ENCODE measurements at places on chromosomes 7 and 10. TPM values are rescaled to one million over a fixed set of nuclear protein-coding genes. Genes with fewer than 3 reads are reported as not detected.
A peak's percentile ranks its signal among the peaks of the same experiment; 100 is the strongest.

- no peaks in the 10 kb centered on the region for H3K36me3 ChIP-seq
- H3K27ac ChIP-seq, result no peak overlapping the region
- H3K4me3 ChIP-seq, result no peak overlapping the region
- no peak for DNase-seq
Observed at GRCh38 chr10:61066661-61067344, 122.8 kb upstream of the RHOBTB1 start.

The ARHGAP22 gene
- not detected for total RNA-seq

- no peaks in the 10 kb centered on the region for H3K36me3 ChIP-seq
- DNase-seq, result no peak
- H3K27me3 ChIP-seq, result peaks cover 12% of the 10 kb centered on the region
- no peaks in the 10 kb centered on the region for H3K4me1 ChIP-seq
- H3K4me3 ChIP-seq, result no peak overlapping the region
Observed at GRCh38 chr10:94626476-94626875, 57.1 kb upstream of the CYP2C18 start.

The FAM24A gene
- total RNA-seq, result not detected

The RET gene
- total RNA-seq, result 0.67 TPM

- peaks cover 13% of the 10 kb centered on the region for H3K27me3 ChIP-seq
- no peak overlapping the region for H3K4me3 ChIP-seq
Observed at GRCh38 chr7:121205777-121206176, 123.0 kb upstream of the WNT16 start.

GRCh38 chr7:141234335-141235105 lies 160.7 kb downstream of the TMEM178B start:
- H3K4me3 ChIP-seq, result no peak overlapping the region
- H3K4me1 ChIP-seq, result no peaks in the 10 kb centered on the region
- DNase-seq, result no peak

DNA sequence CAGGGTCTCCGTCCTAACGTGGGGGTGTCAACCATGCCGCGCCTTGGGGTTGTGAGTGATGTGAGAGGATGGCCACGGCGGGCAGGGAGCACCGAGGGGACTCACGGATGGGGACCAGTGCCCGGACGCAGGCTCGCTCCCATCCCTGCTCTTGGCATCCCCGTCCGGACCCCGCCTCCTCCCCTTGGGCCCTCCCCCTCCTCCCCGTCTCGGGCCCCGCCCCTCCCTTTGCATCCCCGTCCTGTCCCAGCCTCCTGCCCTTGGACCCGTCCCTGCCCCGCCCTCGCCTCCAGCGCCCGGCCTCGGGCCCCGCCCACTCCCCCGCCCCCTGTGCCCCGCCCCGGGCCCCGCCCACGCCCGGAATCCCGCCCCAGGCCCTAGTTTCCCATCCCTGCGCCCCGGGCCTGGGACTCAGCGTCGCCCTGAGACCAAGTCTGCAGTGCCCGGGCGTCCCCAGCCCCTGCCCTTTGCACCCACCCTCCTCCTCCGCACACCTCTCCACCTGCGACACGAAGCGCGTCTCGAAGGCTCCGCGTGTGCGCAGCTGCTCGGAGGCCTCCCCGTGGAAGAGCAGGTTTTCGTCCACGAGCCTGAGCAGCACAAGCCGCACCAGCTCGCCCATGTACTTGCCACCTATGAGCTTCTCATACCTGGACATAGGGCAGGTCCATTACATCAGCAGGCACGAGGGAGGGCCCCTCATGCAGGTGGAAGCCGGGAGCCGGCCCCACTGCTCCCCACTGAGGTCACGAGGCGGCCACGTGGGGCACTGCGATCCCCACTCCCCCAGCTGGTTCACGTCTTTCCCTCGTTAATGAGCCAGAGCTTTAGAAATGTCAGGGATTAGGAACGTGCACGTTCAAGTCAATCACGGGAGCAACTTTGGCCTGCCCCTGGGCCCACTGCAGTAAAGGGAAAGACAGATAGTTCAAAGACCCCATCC lies 5.1 kb upstream of the MYL7 start:
- no peak overlapping the region for H3K27ac ChIP-seq
- peak overlapping the region; percentile 81 for H3K4me3 ChIP-seq
- H3K36me3 ChIP-seq, result no peaks in the 10 kb centered on the region
- peaks cover 7% of the 10 kb centered on the region for H3K27me3 ChIP-seq

- H3K36me3 ChIP-seq, result no peaks in the 10 kb centered on the region
- no peak overlapping the region for H3K27ac ChIP-seq
- DNase-seq, result no peak
- no peaks in the 10 kb centered on the region for H3K4me1 ChIP-seq
- no peaks in the 10 kb centered on the region for H3K27me3 ChIP-seq
Observed at GRCh38 chr10:106648534-106649481, 515.7 kb downstream of the SORCS1 start.

The RNF148 gene
- total RNA-seq, result not detected

DNA sequence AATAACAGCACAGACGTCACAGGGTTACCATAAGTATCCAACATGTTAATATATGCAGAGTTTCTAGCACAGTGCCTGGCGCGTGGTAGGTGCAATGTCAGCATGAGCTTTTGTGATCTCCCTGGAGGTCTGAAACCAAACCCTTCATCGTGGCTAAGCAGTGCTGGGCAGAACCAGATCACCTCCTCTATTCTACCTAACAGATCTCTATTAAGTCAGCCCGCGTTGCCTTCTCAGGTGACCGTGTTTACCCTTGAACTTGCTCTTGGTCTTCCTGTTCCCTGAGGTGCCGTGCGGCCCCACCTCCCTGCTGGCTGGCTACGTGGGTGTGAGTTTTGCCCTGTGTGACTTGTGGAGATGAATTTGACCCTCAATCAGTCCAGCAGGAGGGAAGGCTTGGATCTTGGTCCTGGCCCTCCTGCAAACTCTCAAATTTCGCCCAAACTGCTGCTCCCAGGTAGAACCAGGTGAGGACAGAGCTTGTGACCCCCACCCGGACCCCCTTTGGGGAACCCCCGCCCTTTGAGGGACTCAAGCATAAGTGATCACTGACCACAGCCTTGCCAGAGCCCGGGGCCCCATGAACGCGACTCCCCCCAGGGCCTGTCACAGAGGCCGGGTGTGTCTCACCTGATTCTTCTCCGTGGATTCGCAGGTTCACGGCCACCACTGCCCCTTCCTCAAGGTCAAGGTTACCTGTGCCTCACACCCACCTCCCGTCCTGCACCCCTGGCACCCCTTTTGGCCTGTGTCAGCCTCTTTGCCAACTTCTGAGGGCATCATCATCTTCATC lies 54.2 kb downstream of the ELFN1 start:
- no peak overlapping the region for H3K4me3 ChIP-seq
- DNase-seq, result no peak
- no peaks in the 10 kb centered on the region for H3K4me1 ChIP-seq
- H3K27ac ChIP-seq, result no peak overlapping the region
- no peaks in the 10 kb centered on the region for H3K36me3 ChIP-seq

- no peak overlapping the region for H3K4me3 ChIP-seq
- no peak overlapping the region for H3K27ac ChIP-seq
- H3K4me1 ChIP-seq, result no peaks in the 10 kb centered on the region
Observed at GRCh38 chr7:21911341-21911875, 34.3 kb downstream of the CDCA7L start.

DNA sequence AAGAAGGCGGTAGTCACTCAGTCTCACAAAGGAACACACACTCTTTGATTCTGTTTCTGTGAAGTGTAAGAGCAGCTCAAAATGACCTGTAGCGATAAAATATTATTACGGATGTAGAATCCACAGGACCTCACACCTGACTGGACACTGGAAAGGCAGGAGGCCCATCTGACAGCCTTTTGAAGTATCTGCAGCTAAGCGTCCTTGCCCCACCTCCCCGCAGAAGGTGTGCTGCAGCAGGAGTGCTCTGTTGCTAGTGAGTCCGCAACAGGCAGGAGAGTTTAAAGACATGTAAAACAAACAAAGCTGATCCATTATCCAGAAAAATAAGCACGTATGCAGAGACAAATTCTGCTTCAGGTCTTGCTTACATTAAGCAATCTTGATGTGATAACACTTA lies 355.5 kb downstream of the GPR158 start:
- H3K27ac ChIP-seq, result no peak overlapping the region
- DNase-seq, result no peak
- no peaks in the 10 kb centered on the region for H3K4me1 ChIP-seq
- H3K36me3 ChIP-seq, result no peaks in the 10 kb centered on the region

- DNase-seq, result no peak
- no peaks in the 10 kb centered on the region for H3K4me1 ChIP-seq
- no peak overlapping the region for H3K27ac ChIP-seq
Observed at GRCh38 chr10:89468191-89468965, 54.0 kb downstream of the IFIT5 start.

- H3K4me3 ChIP-seq, result peak overlapping the region; percentile 96
- H3K27ac ChIP-seq, result peak overlapping the region; percentile 96
- DNase-seq, result no peak
Observed at GRCh38 chr10:136465-136762, 1.2 kb downstream of the ZMYND11 start.

DNA sequence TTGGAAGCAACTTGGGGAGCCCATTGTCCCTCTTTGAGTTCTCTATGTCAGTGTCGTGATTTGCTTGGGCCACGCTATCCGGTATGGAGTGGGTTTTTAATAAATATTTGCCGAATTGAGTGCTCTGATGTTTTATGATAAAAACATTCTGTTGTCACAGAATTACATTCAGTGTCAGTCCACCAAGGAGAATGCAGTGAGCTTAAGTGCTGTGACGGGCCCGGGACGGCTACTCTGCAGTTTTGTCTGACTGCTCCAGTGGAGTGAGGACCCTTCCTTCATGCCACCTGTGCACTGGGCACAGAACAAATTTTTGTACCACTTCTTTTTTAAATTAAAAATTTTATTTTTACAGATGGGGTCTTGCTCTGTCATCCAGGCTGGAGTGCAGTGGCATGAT lies 76.0 kb downstream of the CARD11 start:
- H3K27ac ChIP-seq, result no peak overlapping the region
- no peaks in the 10 kb centered on the region for H3K27me3 ChIP-seq
- H3K4me1 ChIP-seq, result peaks cover 16% of the 10 kb centered on the region
- DNase-seq, result no peak
- no peak overlapping the region for H3K4me3 ChIP-seq

GRCh38 chr10:31697271-31698180 lies 231.1 kb downstream of the ARHGAP12 start:
- DNase-seq, result no peak
- H3K36me3 ChIP-seq, result peaks cover 3% of the 10 kb centered on the region

DNA sequence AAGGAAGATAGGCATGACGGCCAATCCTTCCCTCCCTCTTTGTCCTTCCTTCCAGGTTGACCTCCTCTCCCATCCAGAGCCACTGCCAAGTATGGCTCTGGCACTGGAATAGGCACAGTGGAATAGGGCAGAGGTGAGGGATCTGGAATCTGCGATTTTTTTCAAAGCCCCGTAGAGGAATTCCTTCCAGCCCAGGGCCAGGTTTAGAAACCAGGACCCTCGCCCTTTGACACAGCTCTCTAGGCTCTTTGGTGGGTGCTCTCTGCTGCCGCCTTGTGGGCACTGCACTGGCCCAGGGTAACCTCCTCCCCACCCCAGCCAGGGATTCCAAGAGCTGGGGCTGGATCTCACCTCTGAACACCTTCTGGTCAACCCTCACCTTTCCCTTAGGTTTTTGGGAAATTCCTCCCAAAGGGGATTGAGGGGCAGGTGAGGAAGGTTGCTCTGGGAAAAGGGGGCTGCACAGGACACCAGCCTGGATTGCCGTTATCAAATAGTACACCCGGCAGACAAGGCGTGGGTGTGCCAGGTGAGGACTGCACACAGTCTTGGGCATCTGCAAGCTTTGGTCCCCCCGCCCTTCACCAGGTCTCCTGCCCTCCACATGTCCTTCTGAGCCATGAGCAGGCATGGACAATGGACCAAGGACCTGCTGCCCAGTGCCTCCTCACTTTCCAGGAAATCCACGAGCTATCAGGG lies 22.8 kb downstream of the C10orf105 start:
- no peak overlapping the region for H3K4me3 ChIP-seq
- H3K4me1 ChIP-seq, result peaks cover 42% of the 10 kb centered on the region
- no peaks in the 10 kb centered on the region for H3K27me3 ChIP-seq
- H3K36me3 ChIP-seq, result no peaks in the 10 kb centered on the region
- no peak overlapping the region for H3K27ac ChIP-seq

DNA sequence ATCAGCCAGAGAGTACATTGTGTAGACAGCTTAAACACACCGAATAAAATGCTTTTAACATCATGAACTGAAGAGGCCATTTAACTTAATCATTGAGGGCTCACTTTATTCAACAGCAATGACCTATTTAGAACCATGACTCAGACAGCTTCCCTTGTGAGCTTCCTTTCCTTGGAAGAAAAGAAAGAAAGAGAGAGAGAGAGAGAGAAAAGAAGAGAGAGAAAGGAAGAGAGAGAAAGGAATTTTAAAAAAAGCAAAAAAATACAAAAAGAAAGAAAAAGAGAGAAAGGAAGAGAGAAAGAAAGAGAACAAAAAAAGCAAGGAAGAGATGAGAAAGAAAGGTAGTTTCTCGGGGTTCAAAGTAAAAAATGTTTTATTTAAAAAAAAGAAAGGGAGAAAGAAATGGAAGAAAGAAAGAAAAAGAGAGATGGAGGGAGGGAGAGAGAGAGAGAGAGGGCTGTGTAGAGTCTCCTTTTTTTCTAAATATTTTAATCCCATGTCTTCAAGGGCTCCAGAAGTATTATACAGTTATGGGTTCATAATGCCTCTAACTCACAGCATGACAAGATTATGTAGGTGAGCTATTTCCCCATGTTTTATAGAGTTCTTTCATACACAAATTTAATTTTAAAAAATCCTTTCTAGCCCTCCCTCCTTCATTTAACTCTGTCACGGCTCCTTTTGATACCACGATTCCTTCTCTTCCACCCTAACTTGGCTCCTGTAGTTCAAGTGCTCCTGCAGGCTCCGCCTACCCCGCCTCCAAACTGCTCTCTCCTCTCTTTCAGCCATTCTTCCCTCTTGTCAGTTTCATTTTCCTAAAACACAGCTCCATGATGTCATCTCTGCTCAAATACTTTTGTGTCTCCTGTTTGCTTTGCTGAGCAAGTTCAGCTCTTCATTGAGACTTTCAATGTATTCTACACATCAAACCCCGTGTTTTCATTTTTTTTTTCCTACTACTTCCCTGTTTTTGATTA lies 85.5 kb downstream of the PRTFDC1 start:
- H3K27ac ChIP-seq, result no peak overlapping the region
- no peak for DNase-seq
- H3K27me3 ChIP-seq, result no peaks in the 10 kb centered on the region

GRCh38 chr10:128573281-128573845 lies 447.1 kb upstream of the MKI67 start:
- H3K27ac ChIP-seq, result no peak overlapping the region
- no peak overlapping the region for H3K4me3 ChIP-seq
- no peak for DNase-seq
- no peaks in the 10 kb centered on the region for H3K27me3 ChIP-seq
- H3K4me1 ChIP-seq, result no peaks in the 10 kb centered on the region

DNA sequence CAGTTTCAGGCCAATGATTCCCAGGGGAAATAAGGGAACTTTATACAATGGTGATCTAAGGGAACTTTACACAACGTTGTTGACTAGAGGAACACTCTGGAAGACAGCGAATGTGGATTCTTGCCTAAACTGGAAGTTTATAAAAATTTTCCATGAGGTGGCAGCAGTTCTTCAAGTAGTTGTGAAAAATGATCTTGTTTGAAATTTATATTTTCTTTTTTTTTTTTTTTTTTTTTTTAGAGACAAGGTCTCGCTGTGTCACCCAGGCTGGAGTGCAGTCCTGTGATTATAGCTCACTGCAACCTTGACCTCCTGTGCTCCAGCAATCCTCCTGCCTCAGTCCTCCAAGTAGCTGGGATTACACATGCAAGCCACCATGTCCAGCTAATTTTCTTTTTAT lies 32.1 kb upstream of the GTF2I start:
- H3K4me1 ChIP-seq, result peaks cover 4% of the 10 kb centered on the region
- no peak overlapping the region for H3K27ac ChIP-seq
- H3K36me3 ChIP-seq, result no peaks in the 10 kb centered on the region
- H3K4me3 ChIP-seq, result no peak overlapping the region

GRCh38 chr7:107162475-107162874 lies 6.3 kb upstream of the HBP1 start:
- H3K27me3 ChIP-seq, result peaks cover 7% of the 10 kb centered on the region
- H3K36me3 ChIP-seq, result no peaks in the 10 kb centered on the region
- peaks cover 14% of the 10 kb centered on the region for H3K4me1 ChIP-seq
- no peak overlapping the region for H3K27ac ChIP-seq

Measured in activated T-cell treated with anti-CD3 and anti-CD28 coated beads, Interleukin-2, amount 50 U/mL, for 72 hours (primary cell).